ENCODE measurements at places on chromosomes 16 and 17.

DNA sequence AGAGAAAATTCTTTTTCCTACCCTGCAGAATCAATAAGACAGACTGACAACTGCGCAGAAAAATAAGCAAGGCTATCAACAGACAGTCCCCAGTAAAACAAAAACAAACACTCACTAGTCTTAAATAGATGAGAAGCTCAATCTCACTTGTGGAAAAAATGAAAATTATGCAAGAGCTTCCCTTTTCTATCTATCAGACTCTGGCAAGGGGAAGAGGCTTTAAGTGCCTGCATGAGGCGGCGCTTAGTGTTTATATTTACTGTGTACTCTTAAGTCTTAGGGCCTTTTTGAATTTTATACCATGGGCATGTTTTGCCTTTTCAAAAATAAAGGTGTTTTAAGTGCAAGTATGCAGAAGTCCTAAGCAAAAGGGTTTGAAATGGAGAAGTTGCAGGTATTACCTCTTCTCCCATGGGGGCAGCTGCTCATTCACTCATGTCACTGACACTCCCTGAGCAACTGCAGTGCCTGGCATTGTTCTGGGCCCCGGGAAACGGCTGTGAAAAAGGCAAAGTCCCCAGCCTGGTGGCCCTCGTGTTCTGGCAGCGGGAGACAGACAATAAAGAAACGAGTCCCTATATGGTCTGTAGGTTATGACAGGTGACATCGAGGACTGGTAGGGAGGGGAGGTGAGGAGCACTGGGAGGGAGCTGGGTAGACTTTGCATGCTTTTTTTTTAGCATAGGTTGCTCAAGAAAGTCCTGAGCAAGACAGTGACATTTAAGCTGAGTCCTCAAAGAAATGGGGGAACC, 35.2 kb downstream of the HSBP1 start:
- peak; percentile 74 for DNase-seq

DNA sequence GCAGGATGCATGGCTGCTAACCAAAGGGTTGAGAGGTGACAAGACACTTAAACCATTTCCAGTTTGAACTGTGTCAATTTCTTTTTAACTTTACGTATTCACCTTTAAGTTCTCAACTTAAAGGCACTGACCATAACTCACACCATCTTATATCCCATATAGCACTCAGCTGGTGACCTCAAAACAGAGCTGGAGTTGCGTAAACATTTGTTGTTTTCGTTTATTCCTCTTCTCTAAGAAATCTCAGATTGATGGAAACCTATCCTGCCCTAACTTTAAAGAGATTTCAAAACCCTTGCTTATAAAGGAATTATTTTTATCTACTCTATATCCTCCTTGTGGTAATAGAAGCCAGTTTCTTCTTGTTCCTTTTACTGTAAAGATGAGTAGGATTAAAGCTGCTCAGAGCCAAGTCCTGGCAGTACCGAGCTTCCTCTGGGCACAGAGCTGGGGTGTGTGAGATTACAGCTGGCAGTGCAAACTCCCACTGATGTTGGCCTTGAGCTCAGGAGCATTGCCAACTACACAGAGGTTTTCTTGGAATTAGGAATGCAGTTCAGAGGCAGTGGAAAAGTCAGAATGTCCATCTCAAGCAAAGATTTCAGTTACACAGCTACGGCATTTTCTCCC, 1.3 kb downstream of the KCTD2 start:
- peak; percentile 25 for DNase-seq

- peak; percentile 82 for DNase-seq
Measured at GRCh38 chr16:85262558-85263238, 150.4 kb upstream of the CIBAR2 start.

- peak; percentile 68 for DNase-seq
Measured at GRCh38 chr17:51461578-51462004, 201.2 kb downstream of the UTP18 start.

DNA sequence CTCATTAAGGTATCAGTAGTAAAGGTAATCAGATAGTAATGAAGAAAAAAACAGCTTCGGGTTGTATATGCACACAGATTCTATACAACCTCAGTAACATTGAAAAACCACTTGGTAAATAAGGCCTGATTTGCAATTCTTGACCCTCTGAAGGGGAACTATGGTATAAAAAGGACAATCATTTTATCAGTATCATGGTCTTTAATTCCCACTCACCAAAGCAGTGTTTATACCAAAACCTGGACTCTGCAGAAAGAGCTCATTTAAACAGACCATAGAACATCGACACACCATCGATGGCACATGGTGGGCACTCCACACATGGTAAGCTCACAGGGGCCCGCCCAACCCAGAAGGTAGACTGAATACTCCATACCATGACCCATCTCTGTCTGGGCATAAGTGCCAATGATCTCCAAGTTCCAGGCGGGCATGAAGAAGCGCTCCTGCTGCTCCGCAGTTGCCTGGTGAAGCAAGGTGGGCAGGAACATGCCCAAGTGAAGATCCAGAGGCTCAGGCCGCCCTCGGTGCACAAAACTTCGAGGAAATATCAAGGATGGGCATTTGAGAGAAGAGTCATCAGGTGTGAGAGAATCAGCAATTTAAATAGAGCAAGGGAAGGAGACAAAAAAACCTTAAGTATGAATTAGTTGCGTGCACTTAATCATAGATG, 19.0 kb downstream of the ACOX1 start:
- no peak for DNase-seq

- no peak for DNase-seq
Measured at GRCh38 chr16:533391-534123, 6.0 kb downstream of the CAPN15 start.

DNA sequence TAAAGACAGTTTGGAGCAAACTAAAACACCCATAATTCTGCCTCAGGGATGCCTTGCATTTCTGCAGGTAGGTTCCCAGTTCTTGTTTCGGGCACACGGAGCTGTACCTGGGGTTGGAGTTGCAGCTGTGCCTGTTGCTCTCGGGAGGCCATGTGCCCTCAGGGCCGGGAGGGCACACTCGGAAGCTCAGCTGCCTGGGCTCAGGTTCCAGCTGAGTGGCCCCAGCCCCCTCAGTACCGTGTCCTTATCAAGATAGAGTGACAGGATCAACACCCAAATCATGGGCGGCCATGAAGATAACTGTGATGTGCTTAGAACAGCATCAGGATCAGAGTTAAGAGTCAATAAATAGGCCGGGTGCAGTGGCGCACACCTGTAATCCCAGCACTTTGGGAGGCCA, 107.9 kb downstream of the SNX29 start:
- no peak for DNase-seq

- peak; percentile 77 for DNase-seq
Measured at GRCh38 chr16:48409839-48410632, 24.8 kb upstream of the SIAH1 start.

Data from NB4 (cell line).